ENCODE measurements at places on chromosomes 2 and 18.

DNA sequence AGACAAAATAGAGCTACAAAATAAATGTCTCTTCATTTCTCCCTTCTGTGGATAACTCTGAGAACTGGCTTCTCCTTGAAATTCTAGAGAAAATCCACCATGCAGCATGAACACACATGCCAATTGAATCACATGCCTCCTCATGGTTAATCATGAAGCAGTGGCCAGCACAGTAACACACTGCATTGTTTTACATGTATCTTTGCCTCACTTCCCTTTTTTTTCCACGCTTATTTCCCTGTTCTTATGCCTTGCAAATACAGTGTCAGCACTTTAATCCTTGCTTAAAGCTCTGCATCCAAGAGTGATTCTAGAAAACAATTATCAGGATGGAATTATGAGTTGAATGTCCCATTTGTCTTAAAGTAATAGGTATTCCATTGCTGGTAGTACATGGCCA lies 50.3 kb upstream of the ZBTB7C start:
- DNase-seq: no peak
- H3K36me3 ChIP-seq: no peaks in the 10 kb centered on the region
- no peaks in the 10 kb centered on the region for H3K27me3 ChIP-seq
- no peak overlapping the region for H3K4me3 ChIP-seq
- no peak overlapping the region for H3K27ac ChIP-seq

- H3K27me3 ChIP-seq: no peaks in the 10 kb centered on the region
- H3K4me1 ChIP-seq: no peaks in the 10 kb centered on the region
- peaks cover 7% of the 10 kb centered on the region for H3K36me3 ChIP-seq
- DNase-seq: peak; percentile 48
Observed at GRCh38 chr18:26470011-26470637, 78.2 kb downstream of the KCTD1 start.

GRCh38 chr2:64832936-64833335 lies 156.3 kb upstream of the SLC1A4 start:
- DNase-seq: no peak
- no peaks in the 10 kb centered on the region for H3K36me3 ChIP-seq
- peaks cover 4% of the 10 kb centered on the region for H3K4me1 ChIP-seq
- H3K27ac ChIP-seq: no peak overlapping the region

- no peaks in the 10 kb centered on the region for H3K36me3 ChIP-seq
- no peak for DNase-seq
- H3K27ac ChIP-seq: no peak overlapping the region
- no peak overlapping the region for H3K4me3 ChIP-seq
Observed at GRCh38 chr2:48414980-48415835, 114.7 kb upstream of the STON1 start.

- no peaks in the 10 kb centered on the region for H3K36me3 ChIP-seq
- H3K27ac ChIP-seq: no peak overlapping the region
- H3K27me3 ChIP-seq: no peaks in the 10 kb centered on the region
- H3K4me3 ChIP-seq: no peak overlapping the region
- DNase-seq: no peak
Observed at GRCh38 chr18:73235491-73235890, 367.7 kb upstream of the NETO1 start.

DNA sequence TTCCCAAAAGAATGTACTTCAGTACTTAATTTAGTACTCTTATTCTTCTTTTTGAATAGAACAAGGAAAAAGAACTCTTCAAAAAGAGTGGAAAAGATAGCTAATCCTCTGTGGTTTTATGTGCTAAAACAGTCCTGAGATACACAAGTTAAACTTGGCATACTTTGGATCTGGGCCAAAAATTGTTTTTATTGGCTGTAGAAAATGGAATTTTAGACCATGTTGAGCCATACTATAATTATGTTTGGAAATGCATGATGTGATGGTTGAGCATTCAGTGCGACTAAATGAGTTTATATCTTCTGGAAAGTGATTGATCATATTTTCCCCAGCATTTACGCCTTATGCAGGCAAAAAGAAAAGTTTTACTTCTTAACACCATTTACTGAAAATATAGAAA lies 18.0 kb upstream of the PDE1A start:
- no peaks in the 10 kb centered on the region for H3K27me3 ChIP-seq
- peak; percentile 11 for DNase-seq

- H3K4me3 ChIP-seq: peak overlapping the region; percentile 29
- no peaks in the 10 kb centered on the region for H3K4me1 ChIP-seq
- peak; percentile 23 for DNase-seq
Observed at GRCh38 chr18:67417864-67418523, 98.5 kb downstream of the DSEL start.

GRCh38 chr18:62388855-62389760 lies 64.0 kb downstream of the TNFRSF11A start:
- no peaks in the 10 kb centered on the region for H3K4me1 ChIP-seq
- H3K4me3 ChIP-seq: no peak overlapping the region
- H3K27me3 ChIP-seq: peaks cover 17% of the 10 kb centered on the region
- DNase-seq: no peak
- H3K36me3 ChIP-seq: no peaks in the 10 kb centered on the region

GRCh38 chr2:71223767-71224333 lies 3.1 kb downstream of the PAIP2B start:
- H3K27ac ChIP-seq: no peak overlapping the region
- DNase-seq: peak; percentile 55
- H3K27me3 ChIP-seq: no peaks in the 10 kb centered on the region

DNA sequence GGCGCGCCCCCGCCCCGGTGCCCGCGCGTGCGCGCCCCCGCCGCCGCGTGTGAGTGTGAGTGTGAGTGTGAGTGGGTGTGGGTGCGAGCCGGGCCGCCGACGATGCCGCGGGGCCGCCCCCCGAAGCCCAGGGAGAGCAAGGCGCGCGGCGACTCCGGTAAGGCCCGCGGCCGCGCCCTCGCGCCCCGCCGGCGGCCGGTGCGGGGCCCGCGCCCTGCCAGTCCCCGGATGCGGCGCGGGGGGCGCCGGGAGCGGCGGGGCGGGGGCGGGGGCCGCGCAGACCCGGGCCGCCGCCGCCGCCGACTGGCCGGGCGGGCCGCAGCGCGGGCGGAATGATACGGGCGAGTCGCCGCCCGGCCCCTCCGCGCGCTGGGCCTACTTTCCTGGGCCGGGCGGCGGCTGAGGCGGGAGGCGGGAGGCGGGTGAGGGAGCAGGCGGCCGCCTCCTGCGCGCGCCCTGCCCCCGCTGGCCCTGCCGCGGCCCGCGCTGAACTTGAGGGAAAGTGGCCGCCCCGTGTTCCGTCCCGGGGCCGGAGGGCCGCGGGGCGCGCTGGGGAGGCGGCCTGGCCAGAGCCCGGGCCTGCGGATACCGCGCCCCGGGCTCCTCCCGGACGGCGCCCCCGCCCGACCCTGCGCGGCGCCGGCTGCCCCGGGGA lies at the start of gene ZNF236:
Gene ZNF236, plus strand, starts transcription at position 52 of the 655 bp plus-strand sequence. Its CDS starts 51 bp downstream, at position 103.
- DNase-seq: peak; percentile 95
- H3K27me3 ChIP-seq: no peaks in the 10 kb centered on the region
- H3K27ac ChIP-seq: peak within 1 kb of the TSS; percentile 98
- H3K36me3 ChIP-seq: no peaks in the 10 kb centered on the region

DNA sequence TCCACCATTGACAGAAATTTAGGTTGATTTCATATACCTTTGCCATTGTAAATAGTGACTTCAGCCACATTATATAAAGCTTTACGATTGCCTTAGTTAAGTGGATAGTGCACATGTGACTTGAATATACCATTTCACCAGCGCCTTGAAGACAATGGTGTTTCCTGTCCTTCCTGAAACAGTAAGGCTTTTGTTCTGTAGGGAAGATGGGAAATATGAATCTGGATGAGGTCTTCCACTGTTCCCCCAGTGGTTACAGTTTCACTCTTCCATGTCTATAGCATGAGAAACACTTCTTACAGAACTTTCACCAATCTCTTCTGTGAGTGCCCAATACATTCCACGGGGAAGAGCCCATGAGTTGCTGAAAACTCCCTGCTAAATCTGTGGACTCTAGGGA lies 240.5 kb downstream of the TRIB2 start:
- DNase-seq: no peak
- H3K4me1 ChIP-seq: no peaks in the 10 kb centered on the region
- no peak overlapping the region for H3K27ac ChIP-seq
- H3K4me3 ChIP-seq: no peak overlapping the region
- no peaks in the 10 kb centered on the region for H3K36me3 ChIP-seq
- no peaks in the 10 kb centered on the region for H3K27me3 ChIP-seq

DNA sequence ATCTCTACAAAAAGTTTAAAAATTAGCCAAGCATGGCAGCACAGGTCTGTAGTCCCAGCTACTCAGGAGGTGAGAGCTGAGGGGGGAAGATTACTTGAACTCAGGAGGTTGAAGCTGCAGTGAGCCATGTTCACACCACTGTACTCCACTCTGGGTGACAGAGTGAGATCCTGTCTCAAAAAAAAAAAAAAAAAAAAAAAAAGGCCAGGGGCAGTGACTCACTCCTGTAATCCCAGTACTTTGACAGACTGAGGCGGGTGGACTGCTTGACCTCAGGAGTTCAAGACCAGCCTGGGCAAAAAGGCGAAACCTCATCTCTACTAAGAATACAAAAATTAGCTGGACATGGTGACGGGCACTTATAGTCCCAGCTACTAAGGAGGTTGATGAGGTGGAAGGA lies 37.0 kb downstream of the PUM2 start:
- no peaks in the 10 kb centered on the region for H3K27me3 ChIP-seq
- DNase-seq: no peak
- no peaks in the 10 kb centered on the region for H3K4me1 ChIP-seq

DNA sequence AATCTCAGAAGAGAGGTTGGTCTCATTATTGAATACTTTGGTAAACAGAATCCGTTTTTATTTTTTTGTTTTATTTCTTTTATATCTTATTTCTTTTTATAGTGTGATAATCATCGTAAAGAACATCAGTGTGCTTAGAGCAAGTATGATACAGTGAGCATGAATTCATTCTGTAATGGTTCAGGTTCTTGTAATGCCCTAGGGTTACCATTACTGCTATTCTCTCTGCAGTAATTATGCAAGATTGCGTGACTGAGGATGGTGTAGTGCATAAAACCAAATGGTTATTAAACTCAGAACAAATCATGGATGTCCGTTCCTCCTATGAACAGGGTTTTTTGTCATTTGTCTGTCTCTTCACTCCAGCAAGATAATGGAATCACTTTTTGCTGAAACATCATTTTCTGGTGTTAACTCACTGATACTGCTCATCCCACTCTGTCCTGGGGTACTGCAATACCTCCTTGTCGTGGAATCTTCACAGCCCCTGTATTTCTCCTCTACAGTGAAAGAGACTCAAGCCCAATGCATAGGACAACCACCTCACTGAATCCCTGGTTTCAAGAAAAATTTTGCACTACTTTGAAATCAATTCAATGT lies 274.8 kb upstream of the ST6GAL2 start:
- no peak overlapping the region for H3K27ac ChIP-seq
- DNase-seq: no peak
- H3K36me3 ChIP-seq: no peaks in the 10 kb centered on the region
- H3K4me1 ChIP-seq: no peaks in the 10 kb centered on the region
- H3K4me3 ChIP-seq: no peak overlapping the region

- H3K36me3 ChIP-seq: peaks cover 11% of the 10 kb centered on the region
- peaks cover 11% of the 10 kb centered on the region for H3K4me1 ChIP-seq
- DNase-seq: no peak
Observed at GRCh38 chr2:96247009-96247408, 18.8 kb downstream of the TMEM127 start.

DNA sequence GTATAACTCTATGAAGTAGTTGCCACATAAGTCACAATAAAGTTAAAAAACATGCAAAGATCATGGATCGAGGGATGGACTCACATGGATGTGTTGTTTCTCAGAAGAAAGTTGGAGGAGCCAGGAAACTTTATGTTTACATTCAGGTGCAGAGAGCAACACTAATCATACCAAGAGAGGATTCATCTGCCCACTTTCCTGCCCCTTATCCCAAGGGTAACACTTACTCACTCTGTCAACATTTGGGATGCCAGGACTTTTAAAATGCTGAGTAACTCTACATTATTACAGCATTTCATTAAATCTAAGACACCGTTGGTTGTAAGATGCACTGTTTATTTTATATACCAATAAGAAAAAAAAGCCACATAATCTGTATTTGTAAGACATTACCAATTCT lies 170.4 kb downstream of the KCNE4 start:
- DNase-seq: no peak
- no peak overlapping the region for H3K27ac ChIP-seq
- no peaks in the 10 kb centered on the region for H3K4me1 ChIP-seq
- H3K36me3 ChIP-seq: no peaks in the 10 kb centered on the region
- no peak overlapping the region for H3K4me3 ChIP-seq

DNA sequence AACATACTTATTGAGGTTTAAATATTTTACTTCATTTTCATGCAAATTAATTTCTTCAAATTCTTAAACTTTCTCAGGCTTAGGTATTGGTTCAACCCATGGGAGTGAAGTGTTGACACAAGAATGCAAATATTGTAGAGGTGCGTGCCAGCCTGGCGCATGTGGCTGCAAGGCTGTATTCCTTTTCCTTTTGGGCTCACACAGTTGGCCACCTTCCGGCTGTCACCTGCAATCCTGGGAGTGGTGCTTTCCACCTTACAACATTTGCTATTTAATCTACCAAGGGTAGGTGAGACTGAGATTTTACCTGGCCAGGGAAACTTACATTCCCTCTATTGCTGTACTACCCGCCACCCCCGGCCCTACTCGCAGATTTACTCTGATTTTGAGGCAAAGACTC lies 141.1 kb downstream of the DCC start:
- no peak overlapping the region for H3K4me3 ChIP-seq
- peak overlapping the region; percentile 57 for H3K27ac ChIP-seq
- DNase-seq: peak; percentile 81

DNA sequence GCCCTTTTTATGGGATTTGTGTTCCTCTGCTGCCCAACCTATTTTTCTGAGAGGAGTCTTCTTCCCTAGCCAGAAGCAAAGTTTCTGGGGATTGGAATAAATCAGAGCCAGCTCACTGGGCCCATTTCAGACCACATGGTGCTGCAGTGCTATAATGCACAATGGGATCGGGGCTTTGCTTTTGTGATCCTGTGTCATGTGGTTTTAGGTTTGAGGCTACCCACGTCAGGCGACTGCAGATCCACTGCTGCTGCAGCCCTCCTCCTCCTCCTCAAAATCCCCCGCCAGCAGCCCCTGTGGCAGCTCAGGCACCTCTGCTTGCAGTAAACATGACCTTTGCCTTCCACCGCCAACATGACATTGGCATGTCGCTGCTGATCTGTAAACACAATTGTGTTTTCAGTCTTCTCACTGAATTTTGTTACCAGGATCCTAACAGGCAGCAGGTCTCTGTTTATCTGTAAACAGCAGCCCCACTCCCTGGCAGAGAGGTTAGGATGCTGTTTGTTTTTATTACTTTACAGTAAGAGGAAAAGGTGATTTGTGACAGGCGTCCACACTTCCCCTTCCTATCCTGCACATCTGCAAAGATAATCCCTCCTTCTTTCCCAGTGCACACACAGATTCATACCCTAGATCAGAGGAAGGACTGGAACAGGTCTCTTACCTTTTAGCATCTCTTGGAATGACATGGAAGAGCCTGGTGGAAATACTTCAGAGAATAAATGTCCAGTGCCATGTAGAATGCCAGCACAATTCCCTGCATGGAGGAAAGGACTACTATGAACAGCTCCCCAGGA lies 130.8 kb downstream of the FOXI3 start:
- no peaks in the 10 kb centered on the region for H3K4me1 ChIP-seq
- H3K27me3 ChIP-seq: no peaks in the 10 kb centered on the region
- no peak overlapping the region for H3K27ac ChIP-seq
- H3K4me3 ChIP-seq: no peak overlapping the region
- no peak for DNase-seq

GRCh38 chr18:47203626-47204464 lies 27.7 kb upstream of the IER3IP1 start:
- no peaks in the 10 kb centered on the region for H3K27me3 ChIP-seq
- no peak for DNase-seq
- H3K4me3 ChIP-seq: no peak overlapping the region
- no peak overlapping the region for H3K27ac ChIP-seq

All from stomach (tissue), 19 donors.